ENCODE measurements at places on chromosomes 1 and 21.

DNA sequence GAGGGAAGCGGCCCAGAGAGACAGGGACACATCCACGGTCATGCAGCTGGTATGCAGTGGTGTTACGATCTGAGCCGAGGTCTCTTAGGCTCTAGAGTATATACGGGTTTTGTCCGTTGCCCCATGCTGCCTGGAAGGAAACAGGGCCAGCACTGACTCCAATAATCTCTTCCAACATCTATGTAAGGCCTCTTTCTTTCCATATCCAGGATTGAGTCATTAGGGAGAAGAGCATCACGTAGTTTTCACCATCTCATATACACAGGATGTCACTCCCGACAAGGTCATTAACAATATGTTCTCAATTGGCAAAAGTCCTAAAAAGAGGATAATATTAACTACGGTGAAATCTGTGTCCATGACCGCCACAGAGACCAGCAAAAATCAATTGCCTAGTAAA, 4.4 kb downstream of the C8B start:
- no peak for DNase-seq

DNA sequence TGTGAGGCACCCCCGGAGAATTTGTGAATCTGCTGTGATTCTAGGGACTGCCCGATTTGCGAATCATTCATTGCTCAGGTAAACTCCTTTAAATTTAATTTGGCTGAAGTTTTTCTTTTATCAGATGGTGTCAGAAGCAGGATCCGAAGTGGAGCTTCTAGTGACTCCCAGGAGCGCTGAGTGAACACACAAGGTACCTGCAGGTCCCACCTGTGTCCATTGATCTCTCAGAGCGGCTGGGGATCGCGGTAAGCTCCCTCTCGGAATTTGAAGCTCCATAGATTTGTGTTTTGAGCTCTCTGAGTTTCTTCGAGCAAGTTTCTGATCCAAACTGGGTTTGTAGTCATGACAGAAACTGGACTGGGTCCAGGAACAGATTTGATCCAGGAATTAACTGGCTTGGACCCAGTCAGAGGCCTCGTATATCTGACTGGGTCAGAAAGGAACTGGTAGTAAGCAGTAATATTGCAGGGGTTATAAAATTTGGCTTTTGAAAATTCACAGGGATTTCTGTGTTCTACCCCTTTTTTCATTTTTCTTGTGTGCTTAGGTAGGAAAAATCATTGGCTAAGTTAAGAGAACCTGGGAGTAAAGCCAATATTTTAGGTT, 56.2 kb upstream of the EDEM3 start:
- no peak for DNase-seq

GRCh38 chr1:94668528-94668927, 127.0 kb upstream of the F3 start:
- DNase-seq, result no peak

GRCh38 chr1:111334169-111334568, 43.5 kb downstream of the CHIA start:
- DNase-seq, result no peak

- no peak for DNase-seq
Observed at GRCh38 chr1:51756290-51756689, 122.2 kb downstream of the NRDC start.

DNA sequence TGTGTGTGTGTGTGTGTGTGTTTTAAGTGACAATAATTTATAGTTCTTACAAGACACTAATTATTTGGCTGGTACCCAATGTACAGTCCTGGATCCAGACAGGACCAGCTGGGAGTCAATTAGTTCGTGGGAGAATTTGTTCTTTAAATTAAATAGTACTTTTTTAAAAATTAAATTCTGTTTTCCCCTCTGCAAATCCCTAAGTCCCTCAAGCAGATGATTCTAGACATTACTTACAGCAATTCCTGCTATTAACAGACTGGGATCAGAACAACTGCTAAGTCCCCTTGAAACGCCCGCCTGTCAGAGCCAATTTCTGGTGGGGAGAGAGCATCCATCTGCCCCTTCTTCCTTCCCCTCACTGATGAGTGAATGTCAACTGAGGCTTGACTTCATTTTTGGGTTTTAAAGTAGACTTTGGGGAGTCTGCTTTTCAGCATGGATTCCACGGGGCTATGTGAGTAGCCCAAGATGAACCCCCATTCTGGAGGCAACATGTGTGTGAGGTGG, 83.9 kb downstream of the SMYD2 start:
- no peak for DNase-seq

DNA sequence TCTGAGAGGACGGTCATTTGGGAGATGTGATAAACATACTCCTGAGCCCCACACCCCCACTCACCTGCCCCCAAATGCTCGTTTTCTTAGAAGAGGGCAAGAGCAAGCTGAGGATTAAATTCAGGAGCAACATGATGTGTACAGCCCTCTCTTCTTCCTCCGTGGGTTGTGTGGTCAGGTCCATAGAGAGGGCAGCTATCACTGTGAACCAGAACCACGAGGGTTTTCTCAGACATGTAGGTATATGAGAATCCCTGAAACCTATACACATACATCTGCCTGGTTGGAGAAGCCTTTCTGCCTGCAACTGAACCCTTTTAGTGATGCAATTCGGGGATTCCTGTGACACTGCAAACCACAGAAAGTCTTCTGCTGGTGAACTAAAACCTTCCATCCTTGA, 38.9 kb downstream of the PGM1 start:
- DNase-seq, result no peak

GRCh38 chr1:184990204-184990603, 15.9 kb upstream of the NIBAN1 start:
- no peak for DNase-seq

DNA sequence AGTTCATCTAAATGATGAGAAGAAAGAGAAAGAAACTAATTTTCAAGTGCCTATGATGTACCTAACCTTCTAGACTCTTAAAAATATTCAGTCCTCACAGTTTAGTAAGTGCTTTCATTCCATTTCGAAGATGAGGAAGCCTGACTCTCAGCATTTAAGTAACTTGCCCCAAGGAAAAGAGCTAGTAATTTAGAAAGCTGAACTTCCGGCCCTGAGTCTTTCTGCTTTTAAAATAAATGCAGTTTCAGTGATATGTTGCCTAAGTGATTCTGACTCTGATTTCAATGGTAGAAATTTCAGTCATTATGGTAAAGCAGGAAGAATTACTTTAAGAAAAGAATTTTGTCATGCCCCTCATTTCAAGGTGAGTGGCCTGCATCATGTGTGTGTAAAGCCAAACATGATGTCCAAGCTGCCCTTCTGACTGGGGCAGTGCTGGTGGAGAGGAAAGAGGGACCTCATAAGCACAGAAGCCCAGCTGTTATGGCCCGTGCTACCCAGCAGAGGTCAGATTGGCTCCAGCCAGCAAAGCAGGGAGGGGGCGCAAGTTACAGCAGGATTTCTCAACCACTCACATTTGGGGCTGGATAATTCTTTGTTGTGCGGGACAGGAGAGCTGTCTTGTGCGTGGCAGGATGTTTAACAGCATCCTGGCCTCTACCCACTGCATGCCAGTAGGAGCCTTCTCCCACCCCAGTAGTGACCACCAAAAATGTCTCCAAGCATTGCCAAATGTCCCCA, 10.7 kb downstream of the ATP1A4 start:
- no peak for DNase-seq

DNA sequence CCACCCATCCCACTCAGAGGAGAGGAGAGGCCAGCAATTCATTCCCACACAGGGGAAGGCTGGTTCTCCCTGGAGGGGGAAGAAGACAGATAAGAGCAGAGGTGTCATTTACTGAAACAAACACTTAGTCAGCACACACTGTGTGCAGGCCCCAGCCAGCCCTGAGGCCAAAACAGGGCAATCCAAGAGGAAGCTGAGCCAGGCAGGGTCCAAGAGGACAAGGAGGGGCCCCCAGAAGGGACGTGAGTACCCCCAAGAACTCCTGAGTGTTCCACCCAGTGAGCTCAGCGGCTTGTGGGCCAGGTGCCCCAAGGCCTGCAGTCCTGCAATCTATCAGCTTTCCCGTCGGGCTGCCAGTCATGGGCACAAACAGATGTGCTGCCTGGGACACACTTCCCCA, 15.8 kb downstream of the ADGRB2 start:
- no peak for DNase-seq

GRCh38 chr1:85240643-85241042, 18.8 kb downstream of the C1orf52 start:
- no peak for DNase-seq

GRCh38 chr1:111631502-111631901, 11.9 kb downstream of the RAP1A start:
- DNase-seq, result no peak

- no peak for DNase-seq
Observed at GRCh38 chr21:16587681-16588375, 858.0 kb downstream of the USP25 start.

DNA sequence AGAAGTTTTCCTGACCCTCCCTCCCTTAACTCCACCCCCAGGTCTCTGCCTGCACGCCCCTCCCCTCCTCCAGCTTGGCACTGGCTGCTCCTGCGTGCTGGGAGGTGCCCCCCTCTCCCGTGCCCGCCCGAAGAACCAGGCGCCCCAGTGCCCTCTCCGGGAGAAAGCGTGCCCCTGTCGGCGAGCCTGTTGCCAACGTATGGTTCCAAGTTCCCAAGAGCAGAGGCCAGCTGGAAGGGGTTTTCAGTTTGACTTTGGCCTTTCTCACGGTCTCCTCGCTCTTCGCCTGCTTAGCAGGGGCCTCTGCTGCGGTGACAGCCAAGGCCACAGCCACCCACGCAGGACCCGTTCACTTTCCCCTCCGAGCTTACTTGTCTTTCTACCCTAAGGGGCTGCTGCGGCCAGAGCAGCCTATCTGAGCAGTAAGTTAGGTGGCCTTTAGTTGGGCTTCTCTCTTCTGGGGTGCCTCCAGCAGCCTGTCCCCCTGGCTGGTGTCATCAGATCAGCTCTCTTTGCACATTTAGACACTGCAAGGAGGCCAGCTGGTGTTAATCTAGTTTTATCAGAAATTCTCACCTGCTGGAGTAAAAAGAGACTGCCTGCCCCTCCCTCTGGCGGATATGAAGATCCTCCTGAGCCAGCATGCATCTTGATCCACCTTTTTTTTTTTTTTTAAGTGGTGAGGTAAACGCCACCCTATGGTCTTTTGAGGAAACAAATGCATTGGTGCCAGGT, 1.5 kb downstream of the STUM start:
- DNase-seq, result no peak

- no peak for DNase-seq
Observed at GRCh38 chr1:30129001-30129408, 594.4 kb downstream of the MATN1 start.

- no peak for DNase-seq
Observed at GRCh38 chr1:5765483-5765882, 226.7 kb downstream of the NPHP4 start.

- no peak for DNase-seq
Observed at GRCh38 chr1:95640746-95641145, 406.7 kb downstream of the RWDD3 start.

DNA sequence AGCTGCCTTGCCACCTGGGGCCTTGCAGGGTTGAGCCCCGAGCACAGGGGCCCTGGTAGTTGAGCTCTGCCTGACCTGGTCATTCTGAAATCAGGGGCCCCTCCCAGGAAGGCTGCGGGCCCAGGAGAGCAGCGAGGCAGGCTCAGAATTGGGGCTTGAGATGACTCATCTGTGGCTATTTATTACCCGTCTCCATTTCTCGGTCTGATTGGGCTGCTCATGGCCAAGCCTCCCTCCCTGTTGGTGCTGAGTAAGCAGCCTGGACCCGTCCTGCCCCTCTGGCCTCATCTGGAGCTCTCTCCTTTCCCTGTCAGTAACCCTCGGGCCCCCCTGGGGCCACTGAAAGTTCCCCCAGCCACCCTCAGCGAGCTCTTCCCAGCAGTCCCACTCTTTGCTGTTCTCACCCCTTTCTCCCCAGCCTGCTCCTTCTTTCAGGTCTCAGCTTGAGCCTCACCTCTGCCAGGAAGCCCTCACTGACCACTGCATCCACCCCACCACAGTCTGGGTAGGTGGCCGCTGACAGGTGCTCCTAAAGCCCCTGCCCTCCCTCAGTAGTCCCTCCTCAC, 11.0 kb upstream of the TNFRSF8 start:
- DNase-seq, result no peak

- no peak for DNase-seq
Observed at GRCh38 chr1:119779869-119780356, 11.2 kb upstream of the HMGCS2 start.

- no peak for DNase-seq
Observed at GRCh38 chr1:245493029-245493428, 338.2 kb downstream of the KIF26B start.

DNA sequence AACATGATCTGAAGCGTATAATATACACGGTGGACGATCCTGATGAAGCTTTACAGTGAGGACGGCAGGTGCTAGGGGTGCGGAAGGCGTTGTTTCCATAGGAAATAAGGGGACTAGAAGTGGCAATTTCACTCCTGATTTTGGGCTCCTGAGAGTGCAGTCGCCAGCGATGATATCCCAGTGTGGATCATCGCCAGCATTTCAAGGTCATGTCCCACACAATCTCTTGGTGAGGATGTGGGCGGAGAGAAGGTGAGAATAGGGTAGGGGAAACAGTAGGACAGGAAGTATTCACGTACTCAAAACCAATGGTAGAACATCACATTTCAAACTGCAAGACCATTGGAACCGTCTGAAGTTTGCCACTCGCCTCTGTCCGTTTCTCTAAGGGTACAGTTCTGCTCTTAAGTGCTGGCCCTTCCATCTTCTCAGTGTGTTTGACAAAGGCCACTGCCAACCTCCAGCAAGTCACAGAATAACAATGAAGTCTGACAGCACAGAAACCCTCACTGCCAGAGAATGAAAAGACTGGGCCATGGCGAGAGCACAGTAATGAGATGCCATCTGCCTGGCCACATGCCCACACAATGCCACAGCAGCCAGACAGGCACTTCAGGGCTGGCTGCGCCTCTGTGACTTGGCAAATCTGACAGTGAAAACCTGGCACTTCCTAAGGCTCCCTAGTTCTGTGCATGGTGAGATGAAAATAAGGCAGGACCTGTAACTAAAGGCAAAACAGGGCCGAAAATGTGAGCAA, 27.9 kb downstream of the PCSK9 start:
- DNase-seq, result no peak

DNA sequence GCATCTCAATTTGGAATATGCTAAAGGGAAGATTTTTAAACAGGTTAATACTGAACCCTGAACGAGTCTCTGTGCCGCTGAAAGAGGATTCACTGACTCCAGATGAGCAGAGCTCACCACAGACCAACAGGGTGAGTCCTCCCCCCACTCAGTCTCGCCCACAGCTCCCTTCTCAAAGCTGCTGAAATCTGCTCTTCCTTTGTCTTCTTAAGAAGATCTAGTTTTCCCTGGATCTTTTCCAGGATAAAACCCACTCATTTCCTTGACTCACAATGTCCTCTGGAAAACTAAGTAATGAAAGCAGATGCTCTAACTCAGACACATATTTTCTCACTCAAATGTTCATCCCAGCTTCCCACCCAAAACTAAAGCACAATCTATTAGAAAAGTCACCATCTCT, 447.0 kb upstream of the PKN2 start:
- no peak for DNase-seq

DNA sequence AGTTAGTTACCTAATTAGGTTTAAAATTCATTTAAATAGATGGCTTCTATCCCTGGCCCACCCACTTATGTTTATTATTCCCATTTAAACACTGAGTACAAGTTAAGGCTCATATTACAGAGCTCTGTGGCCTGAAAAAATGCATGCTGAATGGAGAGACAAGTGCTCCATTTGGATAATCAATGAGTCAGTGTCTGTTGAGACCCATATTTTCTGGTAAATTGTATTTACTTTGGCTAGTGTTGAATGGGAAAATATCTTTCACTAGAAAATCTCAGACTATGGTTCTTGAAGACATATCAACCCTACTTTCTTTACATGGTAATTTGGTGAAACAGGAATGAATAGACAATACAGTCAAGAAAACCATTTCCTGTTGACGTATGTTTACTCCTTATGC, 356.0 kb downstream of the S1PR1 start:
- DNase-seq, result no peak
